Smooth muscle cell of the umbilical artery (primary cell): ENCODE measurements at places on chromosomes 16 and 17. TPM values are rescaled to one million over a fixed set of nuclear protein-coding genes. Genes with fewer than 3 reads are reported as not detected.

TMED6 gene
- total RNA-seq = 0.30 TPM in 1 of 2 replicates, not detected in the other

SCIMP gene
- not detected in 2 replicates for total RNA-seq

KRTAP2-3 gene
- 0.65 TPM in 1 of 2 replicates, not detected in the other for total RNA-seq

CEMP1 gene
- total RNA-seq = 0.09 TPM in 1 of 2 replicates, not detected in the other

TEX14 gene
- total RNA-seq = under 0.01 and 0.05 TPM in 2 replicates
